ENCODE measurements at places on chromosomes 2 and 18.

DNA sequence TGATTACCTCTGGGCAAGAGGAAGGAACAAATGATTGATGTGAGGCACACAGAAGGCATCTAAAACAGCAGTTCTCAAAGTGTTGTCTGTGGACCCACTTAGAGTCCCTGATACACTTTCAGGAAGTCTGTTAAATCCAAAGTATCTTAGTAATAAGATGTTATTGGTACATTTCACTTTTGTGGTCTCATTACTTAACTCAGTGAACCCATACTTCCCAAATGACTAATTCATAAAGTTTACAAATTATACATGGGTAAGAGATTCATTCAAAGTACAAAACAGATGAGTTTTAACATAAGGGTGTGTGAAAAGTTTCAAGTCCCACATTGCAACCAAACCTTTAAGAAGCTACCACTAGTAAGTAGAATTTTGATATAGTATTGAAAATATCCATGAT is 440.5 kb downstream of the NUP35 start:
- DNase-seq = no peak

GRCh38 chr2:126655500-126656430 is at the start of gene GYPC:
Gene GYPC, plus strand, starts transcription at chr2:126656158. Its CDS starts 106 bp downstream, at chr2:126656264.
- peak; percentile 64 for DNase-seq

- no peak for DNase-seq
Measured at GRCh38 chr2:236946871-236947270, 138.8 kb upstream of the COPS8 start.

DNA sequence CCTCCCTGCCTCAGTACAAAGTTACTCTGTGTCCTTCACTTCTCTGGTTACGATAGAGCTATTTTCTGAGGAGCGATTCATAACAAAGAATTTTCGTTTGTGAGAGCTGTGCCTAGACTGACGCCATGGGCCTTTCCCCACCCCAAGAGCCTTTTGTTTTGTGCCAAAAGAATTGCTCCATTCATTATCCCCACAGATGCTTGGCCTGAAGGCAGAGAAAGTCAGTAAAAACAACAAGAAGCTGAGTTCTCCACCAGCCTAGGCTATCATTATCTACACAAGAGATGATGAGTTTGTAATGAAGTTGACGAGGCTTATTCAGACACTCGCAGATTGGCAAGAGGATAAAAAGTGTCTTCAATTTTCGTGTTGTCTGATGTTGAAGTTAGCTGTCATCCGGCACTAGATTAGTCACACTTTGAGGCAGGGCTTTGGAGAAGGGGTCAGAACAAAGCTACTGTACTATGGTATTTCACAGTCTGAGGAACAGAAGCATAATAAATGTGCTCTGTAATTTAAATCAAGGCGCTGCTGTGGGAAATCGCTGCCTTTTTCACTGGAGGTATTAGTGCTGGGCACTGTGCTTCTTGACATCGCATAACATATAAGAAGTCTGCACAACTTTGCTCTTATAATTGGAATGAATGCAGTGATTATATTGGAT is 278.4 kb upstream of the FIGN start:
- DNase-seq = no peak

GRCh38 chr2:27742571-27742970 is 28.9 kb upstream of the MRPL33 start:
- DNase-seq = no peak

GRCh38 chr2:218834685-218835084 is 3.1 kb upstream of the PRKAG3 start:
- DNase-seq = no peak

DNA sequence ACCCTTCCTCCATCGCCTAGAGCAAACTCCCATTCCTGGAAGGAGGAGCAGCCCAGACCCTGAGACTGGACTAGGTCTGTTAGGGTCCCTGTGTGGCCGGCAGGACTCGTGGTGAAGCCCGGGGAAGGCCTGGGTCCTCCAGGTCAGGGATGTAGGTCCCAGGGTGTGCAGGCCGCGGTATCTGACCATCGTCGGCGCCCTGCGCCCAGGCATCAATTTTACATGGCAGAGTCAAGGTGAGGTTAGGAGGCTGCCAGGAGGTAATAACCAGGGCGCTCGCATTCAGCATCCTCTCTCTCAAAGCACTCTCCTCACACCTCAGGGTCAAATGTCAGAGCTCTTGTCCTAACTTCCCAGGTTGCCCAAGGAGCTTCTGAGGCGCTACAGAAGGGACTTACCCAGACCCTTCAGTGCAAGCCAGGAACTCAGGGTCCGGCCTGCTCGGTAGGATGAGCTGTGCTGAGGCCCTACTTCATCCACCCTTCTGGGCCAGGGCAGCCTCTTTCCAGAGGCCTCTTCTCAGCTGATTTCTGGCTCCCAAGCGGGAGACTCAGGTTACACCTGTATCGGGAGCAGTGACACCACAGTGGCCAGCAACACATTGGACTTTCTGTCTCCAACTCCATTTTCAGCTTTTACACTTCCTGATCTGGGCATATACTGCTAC is 628 bp downstream of the SH2D6 start:
- no peak for DNase-seq

GRCh38 chr2:74003494-74004211 is 18.9 kb downstream of the TET3 start:
- no peak for DNase-seq

GRCh38 chr18:75624869-75625268 is 197.4 kb upstream of the SMIM21 start:
- no peak for DNase-seq

DNA sequence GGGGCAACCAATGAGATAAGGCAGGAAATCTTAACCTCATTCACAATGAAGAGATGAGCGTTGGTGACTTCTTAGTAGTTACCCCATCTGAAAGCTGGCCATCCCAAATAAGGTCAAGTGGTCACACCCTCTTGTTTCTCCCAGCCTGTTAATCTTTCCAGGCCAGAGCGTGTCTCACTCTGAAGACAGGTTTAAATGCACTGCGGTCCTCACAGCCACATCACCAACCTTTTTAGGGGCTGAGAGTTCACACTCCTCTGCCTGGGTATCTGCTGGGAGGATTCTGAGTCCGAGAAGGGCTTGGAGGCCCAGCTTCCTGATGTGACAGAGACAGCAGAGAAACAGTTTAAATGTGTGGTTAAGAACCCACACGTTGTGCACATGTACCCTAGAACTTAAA is 13.3 kb upstream of the CNGA3 start:
- no peak for DNase-seq

DNA sequence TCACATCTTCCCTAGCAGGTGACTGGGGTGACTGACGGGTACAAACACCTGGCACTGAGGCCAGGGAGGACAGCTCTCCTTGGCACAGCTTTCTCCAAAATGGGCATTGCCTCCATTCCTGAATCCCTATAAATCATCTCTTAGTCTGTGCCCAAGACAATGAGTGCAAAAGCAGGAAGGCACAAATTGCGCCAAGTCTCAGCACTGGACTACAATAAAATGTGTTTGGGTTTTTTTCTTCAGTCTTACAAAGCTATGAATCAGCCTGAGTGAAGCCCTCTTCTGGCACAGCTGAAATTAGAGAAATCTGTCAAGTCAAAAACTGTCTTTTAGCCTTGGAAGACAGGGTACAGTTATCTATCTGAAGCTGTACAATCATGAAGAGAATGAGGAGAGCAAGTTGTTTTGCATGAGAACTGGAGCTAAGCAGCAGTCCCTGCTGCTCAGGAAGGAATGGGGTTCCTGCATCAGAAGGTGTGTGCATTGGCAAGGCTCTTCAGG is 90.8 kb downstream of the EPB41L3 start:
- no peak for DNase-seq

Data from naive thymus-derived CD4-positive, alpha-beta T cell (primary cell).